ENCODE measurements at places on chromosomes 1 and 21.

GRCh38 chr1:40383095-40383487, 9.6 kb downstream of the SMAP2 start:
- DNase-seq, result no peak

DNA sequence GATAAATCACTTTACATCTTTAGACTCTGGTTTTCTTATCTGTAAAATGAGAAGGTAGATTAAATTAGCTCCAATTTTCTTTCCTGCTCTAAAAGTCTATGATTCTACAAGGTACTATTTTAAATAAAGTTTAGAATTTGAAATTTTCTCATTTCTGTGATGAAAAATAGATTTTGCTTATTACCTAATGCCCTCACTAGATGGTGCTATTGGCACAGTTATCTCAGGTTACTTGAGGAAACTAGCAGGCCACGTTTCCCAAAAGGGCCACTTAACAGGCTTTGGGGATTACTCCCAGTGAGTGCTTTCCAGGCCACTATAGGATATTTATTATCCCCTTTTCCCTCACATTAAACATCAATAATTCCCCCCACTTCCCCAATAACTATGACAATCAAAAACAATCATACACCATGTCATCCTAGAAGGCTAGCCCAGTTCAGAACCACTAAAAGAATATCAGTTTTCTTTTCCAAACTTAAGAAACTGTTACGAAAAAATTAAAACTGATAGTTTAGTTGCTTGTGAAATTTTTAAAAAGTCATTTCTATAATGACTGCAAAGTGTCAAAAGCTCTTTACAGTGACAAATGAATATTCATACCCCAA, 30.6 kb downstream of the OMA1 start:
- DNase-seq, result peak; percentile 57

DNA sequence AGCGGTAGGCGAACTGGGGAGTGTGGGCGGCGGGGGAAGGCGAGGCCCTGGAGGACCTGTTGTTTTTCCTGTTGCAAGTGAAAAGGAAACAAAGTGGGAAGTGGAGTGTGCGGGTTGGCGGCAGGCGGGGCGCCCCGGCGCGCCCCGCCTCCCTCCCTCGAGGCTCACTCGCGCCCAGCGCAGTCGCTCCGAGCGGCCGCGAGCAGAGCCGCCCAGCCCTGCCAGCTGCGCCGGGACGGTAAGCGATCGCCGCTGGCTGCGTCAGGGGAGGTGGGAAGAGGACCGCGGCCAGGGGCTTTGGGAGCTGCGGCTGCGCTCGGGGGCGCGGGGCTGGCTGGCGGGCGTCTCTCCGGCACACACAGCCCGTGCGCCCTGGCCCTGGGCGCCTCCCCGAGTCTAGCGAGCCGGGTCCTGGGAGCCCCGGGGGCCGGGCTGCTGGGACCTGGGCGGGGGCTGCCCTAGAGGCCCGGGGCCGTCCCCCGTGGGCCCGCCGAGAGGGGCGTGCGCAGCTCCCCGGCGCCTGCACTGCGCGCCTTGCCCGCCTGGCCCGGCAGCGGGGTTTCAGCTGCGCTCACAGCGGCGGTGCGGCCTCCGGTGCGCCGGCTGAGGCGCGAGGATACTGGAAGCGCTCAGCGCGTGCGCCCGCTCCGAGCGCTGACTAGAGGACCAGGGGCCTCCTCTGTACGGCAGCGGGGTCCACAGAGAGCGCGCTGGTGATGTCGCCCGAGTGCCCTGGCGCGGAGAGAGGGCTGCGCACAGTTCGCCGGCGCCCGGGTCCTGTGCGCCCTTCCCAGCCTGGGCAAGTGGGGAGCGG, at the start of gene PIK3CD:
TSS of gene PIK3CD (plus strand) at position 167 of the 814 bp plus-strand sequence. CDS start 58,725 bp downstream, outside the sequence.
- no peak for DNase-seq

GRCh38 chr1:176619261-176619660, 156.3 kb downstream of the PAPPA2 start:
- DNase-seq, result no peak

GRCh38 chr1:147478521-147478920, 62.8 kb upstream of the BCL9 start:
- no peak for DNase-seq

- no peak for DNase-seq
Observed at GRCh38 chr1:176178316-176178715, 28.8 kb downstream of the COP1 start.

DNA sequence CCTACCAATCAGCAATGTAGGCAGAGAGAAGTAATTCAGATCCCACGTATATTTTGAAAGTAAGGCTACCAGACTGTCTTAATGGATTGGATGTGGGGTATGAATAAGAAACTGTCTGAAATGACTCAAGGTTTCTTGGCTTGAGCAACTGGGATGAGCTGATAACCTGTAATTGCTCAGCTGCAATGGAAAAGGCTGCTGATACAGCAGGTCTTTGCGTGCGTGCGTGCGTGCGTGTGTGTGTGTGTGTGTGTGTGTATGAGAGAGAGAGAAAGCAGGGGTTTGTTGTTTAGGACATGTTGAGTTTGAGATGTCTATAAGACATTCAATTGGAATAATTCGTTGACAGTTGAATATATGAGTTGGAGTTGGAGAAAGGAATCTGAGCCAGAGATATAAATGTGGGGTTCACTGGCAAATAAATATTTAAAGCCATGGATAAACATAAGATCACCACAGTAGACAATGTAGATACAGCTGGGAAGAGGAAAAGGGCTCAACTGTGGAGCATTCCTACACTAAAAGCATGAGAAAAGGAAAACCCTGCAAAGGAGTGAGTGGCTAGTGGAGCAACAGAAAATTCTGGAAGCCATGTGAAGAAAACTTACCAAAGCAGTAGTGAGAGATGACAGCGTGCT, 72.9 kb downstream of the UCHL5 start:
- DNase-seq, result no peak

DNA sequence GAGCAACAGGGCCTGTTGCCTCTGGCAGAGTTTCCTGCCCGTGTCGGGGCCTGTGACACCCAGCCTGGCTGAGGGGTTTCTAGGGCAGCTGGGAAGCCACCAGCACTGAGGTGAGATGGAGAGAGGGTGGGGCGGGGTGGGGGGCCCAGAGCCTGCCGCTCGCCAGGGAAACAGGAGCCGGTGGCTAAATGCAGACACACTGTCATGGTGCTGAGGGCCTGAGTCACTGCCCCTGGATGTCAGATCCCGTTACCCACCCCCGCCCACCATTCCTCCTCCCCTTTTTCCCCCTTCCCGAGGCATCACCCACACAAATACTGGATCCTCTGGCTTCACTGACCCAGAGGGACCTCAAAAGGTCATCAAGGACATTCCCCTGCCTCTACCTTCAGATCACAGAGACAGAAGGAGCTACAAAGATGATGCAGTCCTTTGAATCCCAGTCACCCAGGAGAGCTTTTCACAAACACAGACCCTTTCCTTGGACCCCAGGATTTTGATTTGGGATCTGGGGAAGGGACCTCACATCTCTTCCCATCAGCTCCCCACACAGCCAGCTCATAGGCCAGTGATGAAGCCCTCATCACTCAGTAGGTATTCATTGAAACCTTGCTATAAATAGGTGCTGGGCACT, 1.9 kb upstream of the HSPB7 start:
- DNase-seq, result no peak

DNA sequence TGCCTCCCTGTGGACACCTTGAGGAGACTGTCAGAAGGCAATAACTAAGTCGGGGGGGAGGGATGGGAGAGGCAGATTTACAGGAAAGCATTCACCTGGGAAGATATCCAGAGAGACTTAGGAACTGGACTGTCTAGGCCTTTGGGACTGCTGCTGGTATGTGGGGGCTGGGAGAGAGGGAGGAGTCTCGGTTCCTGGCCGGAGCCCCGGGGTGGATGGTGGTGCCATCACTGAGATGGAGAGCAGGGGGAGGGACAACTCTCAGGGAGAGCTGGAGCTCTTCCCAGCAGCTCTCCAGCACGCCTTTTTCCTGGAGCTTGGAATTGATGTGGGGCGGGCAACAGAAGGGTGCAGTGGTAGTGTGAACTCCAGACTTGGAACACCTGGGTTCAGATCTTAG, 22.1 kb downstream of the PTPRF start:
- no peak for DNase-seq

- no peak for DNase-seq
Observed at GRCh38 chr1:228742281-228742860, 7.1 kb downstream of the RHOU start.

All from foreskin melanocyte (primary cell).